LNCaP clone FGC (cell line): ENCODE measurements at places on chromosomes 4 and X.
A peak's percentile ranks its signal among the peaks of the same experiment; 100 is the strongest.

GRCh38 chr4:64146030-64146429, 263.2 kb downstream of the TECRL start:
- DNase-seq = no peak

DNA sequence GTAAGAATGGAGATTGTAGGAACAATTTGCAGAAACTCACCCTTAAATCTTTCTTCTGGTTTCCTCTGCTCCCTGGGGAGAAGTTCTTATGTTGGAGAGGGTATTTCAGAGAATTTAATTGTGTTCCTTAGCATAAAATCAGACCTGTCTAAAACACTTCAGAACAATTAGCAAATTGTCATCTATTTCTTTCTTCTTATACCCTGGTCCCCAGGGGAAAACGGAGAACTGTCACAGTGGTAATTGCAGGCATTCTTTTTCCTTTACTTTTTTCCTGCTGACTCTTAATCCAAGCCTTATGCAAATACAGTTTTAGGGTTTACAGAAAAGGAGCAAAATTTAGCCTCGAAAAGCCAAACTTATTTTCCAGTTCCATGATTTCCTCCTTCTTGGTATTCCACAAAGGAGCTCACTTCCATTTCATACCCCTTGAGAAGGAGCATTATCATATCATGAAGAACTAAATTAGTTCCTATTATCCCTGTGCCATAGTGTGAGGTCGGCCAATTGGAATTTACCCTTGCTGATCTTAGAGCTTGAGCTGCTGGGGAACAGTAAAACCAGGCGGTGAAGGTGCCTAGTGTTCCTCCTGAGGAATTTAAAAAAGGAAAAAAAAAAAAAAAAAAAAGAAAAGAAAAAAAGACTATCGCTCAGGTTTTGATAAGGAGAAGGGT, 173.8 kb downstream of the IL15 start:
- DNase-seq = no peak

GRCh38 chr4:177008071-177008835, 215.5 kb upstream of the VEGFC start:
- no peak for DNase-seq

DNA sequence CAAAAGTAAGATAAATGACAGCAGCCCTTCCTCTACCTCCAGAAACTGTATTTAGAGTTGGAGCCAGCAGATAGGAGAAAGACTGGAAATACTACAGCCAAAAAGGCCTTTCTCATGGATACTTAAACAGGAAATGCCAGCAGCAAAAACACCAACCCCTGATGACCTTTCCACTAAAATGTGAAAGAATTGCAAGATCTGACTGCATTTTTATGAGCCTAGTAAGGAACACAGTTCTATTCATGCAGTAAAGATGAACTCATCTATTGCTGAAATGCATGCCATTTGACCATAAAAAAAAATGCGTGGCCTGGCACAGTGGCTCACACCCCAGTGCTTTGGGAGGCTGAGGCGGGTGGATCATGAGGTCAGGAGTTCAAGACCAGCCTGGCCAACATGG, 19.9 kb downstream of the ABCG2 start:
- no peak for DNase-seq

DNA sequence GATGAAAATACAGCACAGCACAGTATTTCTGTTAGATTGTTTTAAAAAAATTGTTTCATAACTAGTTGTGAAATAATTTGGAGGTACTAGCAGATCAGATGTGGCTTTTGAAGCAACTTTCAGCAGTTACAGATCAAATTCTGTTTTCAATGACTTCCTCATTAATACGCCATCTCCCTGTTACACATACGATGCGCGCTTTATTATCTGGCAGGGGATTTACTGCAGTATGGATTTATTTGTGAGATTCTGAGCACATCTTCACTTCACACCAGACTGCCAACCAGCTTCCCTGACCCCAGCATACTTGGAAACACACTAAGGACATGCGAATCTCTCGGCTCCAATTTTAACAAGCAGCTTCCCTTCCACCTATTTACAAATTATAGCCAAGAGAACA, 235.5 kb upstream of the DIAPH2 start:
- no peak for DNase-seq

DNA sequence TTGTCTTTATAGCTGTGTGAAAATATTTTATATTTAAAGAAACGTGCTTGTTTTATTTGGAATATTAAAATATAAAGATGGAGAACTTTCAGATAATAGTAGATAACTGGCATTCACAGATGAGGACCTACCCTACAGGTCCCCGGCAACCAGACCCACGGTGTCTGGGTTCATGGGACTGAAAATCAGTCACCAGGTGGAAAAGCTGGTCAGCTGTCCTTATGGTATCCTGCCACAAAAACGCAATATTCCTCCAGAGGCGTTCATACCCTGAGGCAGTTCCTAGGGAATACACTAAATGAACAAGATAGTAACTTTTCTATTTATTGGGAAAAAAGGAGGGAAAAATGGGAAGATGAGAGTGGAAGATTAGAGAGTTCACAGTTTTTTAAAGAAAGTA, 1.2 kb downstream of the TLR6 start:
- DNase-seq = no peak

- no peak for DNase-seq
Observed at GRCh38 chrX:55767100-55767499, 49.6 kb downstream of the RRAGB start.

DNA sequence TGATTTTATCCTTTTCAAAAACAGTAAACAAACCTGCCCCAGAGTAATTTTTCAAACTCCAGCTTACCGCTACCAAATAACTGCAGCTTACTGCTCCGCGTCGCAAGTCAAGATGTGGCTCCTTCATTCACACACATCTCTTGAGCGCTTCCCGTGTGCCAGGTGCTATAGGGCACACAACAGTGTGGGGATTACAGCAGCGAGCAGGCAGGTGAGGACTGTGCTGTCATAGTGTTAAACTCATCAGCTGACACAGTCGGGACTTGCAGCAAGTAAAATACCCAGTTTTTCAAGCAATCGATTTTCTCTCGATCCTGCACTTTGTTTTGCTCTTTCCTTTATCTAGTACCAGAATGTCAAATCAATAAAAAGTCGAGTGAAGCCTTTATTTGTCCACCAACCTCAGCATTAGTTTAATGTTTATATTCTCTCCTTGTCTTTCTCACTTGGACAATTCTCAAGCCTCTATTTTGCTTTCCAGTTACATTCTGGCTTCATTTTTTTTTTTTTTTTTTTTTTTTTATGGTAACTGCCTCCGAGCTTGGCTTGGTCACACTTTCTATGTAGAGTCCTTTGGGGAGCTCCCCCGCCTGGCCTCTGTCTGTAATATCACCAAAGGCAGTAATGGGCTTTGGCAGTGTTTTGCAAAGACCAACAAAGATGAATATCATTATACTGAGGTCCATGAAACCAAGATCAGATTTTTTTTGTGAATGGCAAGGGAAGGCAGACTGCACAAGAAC, 8.3 kb upstream of the ASB5 start:
- peak; percentile 73 for DNase-seq

GRCh38 chrX:140157611-140158010, 192.3 kb upstream of the CXorf66 start:
- no peak for DNase-seq

- DNase-seq = no peak
Observed at GRCh38 chrX:104921584-104922205, 298.8 kb downstream of the TEX13A start.

DNA sequence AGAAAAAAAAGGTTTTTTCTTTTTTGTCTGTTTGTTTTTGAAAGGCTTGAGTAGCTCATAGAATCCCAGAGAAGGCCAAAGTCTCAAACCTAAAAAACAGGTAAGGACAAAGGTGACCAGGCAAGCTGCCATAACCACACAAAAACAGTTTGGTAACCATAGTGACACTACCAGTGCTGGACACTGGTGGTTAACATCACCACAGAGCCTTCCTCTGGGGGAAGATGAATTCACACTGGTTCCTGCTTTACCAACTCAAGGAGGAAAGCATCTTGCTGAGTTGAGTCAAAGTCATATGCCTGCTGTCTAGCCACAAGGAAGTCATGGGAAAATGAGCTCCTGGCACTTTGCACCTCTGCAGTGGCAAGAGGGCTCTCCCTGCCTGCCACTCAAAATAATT, 32.5 kb downstream of the IDS start:
- no peak for DNase-seq

DNA sequence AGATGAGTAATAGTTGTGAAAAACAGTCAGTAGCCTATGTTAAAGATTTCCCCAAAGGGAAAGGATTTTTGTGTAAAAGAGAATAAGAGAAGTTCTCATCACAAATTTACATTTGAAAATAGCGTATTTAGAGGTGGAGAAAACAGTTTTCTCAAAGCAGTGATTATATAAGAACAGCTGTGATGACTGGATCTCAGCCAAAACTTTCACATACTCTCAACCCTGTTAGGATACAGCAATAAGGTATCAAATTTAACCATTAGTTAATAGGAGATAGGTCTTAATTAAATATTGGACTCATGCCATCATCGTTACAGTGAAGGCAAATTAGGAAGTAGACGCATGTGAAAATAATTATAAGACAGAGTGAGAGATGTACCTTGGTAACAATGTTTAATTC, 622.7 kb downstream of the PCDH18 start:
- no peak for DNase-seq

- no peak for DNase-seq
Observed at GRCh38 chr4:70984589-70984988, 8.9 kb upstream of the DCK start.

- DNase-seq = no peak
Observed at GRCh38 chrX:107729558-107730297, 45.9 kb downstream of the TSC22D3 start.

GRCh38 chr4:19133315-19133714, 1111.8 kb upstream of the LCORL start:
- no peak for DNase-seq

DNA sequence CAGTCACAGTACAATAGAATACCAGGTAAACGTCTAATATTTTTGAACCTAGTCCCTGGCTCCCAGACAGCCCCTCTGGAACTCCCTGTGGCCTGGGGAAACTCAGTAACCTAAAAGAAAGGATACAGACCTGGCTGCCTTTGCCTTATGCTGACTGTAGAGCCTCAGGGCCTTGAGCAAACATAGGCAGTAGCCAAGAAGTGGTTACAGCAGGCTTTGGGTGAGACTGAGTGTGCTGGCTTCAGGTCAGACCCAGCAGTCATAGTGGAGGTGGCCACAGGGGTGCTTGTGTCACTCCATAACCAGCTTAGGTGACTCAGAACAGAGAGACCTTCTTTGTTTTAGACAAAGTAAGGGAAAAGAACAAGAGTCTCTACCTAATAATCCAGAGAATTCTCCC, 141.8 kb upstream of the PRDX4 start:
- no peak for DNase-seq

DNA sequence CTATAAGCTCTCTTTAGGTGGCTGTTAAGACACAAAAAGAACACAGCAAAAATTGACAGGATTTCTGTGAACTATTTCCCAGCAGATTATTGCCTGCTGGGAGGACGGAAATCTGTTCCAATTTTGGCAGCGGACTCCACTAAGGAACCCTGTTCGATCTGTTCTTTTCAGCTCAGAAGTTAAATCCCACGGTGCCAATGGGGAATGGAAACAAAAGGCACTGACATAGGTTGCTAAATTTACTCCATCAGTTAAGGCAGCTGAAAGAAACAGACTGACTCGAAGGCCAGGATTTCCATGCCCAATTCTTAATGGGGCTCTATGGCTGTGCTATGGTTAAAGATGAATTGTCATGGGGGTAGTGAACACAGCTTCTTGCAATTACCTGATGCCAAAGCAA, 126.5 kb upstream of the HPGD start:
- no peak for DNase-seq

GRCh38 chr4:40525752-40526598, 103.7 kb downstream of the RBM47 start:
- peak; percentile 68 for DNase-seq

GRCh38 chrX:140229191-140229590, 263.9 kb upstream of the CXorf66 start:
- no peak for DNase-seq

- DNase-seq = no peak
Observed at GRCh38 chr4:179017581-179017980, 1575.3 kb upstream of the AGA start.

DNA sequence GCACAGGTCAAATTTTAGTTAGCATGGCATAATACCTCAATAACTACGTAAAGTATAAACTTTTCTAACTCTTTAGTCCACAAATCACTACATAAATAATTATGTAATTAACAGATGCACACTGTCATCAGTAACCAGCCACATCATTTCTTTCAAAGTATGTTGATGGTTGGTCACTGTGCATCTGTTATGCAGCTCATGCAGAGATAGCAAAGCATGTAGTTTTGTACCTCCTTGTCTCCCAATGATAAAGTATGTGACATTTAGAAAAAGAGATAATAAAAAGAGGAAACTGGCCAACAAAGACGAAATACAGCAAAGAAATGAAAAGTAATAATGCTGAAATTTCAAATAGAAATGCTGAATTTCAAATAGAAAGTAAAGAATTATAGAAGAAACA, 2.9 kb downstream of the LAMTOR3 start:
- DNase-seq = no peak

GRCh38 chrX:1392376-1393068, 609 bp upstream of the SLC25A6 start:
- no peak for DNase-seq

- DNase-seq = no peak
Observed at GRCh38 chrX:16077811-16078210, 45.6 kb upstream of the GRPR start.

DNA sequence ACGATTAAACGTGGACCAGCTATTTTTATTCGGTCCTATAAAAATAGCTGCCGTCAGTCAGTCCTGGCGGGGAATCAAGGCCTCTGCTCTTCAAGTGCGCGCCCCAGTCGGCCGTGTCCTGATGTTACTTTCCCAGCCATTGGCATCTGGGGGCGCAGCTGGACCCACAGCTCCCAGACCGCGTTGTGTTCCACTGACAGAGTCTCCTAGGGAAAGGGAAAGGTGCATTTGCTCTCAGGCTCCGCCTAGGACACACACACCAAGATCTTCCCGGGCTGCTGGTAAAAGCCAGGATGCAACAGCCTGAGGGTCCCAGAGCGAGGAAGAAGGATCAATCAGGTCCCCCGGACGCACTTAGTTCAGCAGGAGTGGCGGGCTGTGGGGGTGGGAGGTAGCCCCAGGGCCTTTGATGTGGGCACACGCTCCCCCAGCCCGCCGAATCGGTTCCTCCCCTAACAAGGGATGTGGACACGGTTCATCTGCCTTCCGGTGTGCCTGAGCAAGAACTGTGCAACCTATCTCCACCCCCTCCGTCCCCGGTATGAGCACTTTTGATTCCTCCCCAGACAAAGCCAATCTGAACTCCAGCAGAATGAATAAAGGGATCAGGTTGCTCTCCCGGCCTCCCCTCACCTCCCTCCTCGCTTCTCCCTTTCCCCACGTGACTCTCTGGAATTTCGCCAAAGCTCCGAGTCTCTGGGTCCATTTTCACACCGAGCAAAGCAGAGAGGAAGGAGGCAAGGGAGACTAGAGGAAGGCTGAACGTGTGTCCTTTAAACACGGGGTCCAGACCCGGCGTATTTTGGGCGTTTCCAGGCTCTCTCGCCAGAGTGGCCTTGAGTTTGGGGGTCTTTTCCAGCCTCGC, 626 bp upstream of the FRAS1 start:
- DNase-seq = peak; percentile 70

- DNase-seq = no peak
Observed at GRCh38 chr4:39179681-39180080, 2.6 kb upstream of the WDR19 start.

GRCh38 chr4:123411514-123411913, 14.9 kb downstream of the SPRY1 start:
- DNase-seq = no peak

GRCh38 chr4:182111586-182111985, 131.6 kb upstream of the TENM3 start:
- DNase-seq = no peak

GRCh38 chr4:2494992-2495391, 26.1 kb downstream of the RNF4 start:
- DNase-seq = no peak

- no peak for DNase-seq
Observed at GRCh38 chr4:57102050-57102624, 8.0 kb downstream of the IGFBP7 start.
